Vagina (tissue), 2 donors: ENCODE measurements at places on chromosomes 1 and 21.
A peak's percentile ranks its signal among the peaks of the same experiment; 100 is the strongest.

- H3K4me3 ChIP-seq = peak overlapping the region; percentile 19
- H3K36me3 ChIP-seq = no peaks in the 10 kb centered on the region
- H3K27me3 ChIP-seq = no peaks in the 10 kb centered on the region
Measured at GRCh38 chr21:42614396-42614795, 39.0 kb upstream of the PDE9A start.

DNA sequence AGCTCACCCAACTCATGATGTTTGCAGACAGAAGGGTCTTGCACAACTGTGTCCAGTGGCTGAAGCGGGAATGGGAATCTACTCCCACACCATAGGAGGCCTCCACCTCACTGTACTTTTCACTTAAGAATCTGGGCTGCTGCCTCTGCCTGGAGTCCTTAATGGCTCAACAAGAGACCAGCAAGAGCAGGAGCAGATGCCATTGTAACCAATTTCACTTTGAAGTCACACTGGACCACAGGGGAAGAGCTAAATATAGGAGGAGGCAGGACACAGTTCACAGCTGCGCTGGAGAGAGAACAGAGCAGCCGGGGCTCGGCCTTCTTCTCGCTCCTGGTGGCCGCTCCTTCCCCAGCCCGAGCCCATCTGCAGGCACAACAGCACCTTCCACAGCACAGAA is 120.4 kb downstream of the SIPA1L2 start:
- no peak overlapping the region for H3K4me3 ChIP-seq
- no peaks in the 10 kb centered on the region for H3K27me3 ChIP-seq
- no peaks in the 10 kb centered on the region for H3K36me3 ChIP-seq
- no peak for DNase-seq
- H3K4me1 ChIP-seq = peaks cover 15% of the 10 kb centered on the region
- no peak overlapping the region for H3K27ac ChIP-seq

GRCh38 chr1:199298825-199299224 is 660.0 kb downstream of the PTPRC start:
- H3K27ac ChIP-seq = no peak overlapping the region
- H3K4me1 ChIP-seq = no peaks in the 10 kb centered on the region
- no peak for DNase-seq
- no peaks in the 10 kb centered on the region for H3K27me3 ChIP-seq
- H3K4me3 ChIP-seq = no peak overlapping the region
- no peaks in the 10 kb centered on the region for H3K36me3 ChIP-seq

DNA sequence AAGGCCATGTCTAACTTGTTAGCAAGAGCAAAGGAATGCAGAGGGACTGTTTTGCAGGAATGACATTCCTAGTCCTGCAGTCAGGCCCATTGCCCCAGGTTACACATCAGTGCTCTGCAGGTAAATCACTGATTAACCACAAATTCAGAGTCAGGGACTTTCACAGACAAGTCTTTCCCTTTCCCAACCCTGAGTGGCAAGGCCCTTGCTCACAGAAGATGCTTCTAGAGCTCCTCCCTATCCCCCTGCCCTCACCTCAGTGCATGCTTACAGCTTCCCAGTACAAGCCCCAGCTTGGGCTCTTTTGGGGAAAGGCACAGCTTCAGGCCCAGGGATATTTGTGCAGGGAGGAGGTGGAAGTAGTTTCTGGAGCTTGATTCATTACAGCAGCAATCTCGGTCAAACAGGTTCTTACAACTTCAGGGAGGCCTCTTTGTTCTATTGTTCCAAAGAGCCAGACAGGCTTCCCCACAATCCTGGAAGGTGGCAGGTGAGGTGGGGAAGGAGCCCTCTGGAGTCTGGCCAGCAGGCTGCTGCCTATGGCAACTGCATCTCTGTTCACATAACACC is 53.9 kb downstream of the CASQ2 start:
- no peak for DNase-seq
- H3K27ac ChIP-seq = no peak overlapping the region
- H3K4me1 ChIP-seq = peaks cover 15% of the 10 kb centered on the region
- H3K27me3 ChIP-seq = no peaks in the 10 kb centered on the region

DNA sequence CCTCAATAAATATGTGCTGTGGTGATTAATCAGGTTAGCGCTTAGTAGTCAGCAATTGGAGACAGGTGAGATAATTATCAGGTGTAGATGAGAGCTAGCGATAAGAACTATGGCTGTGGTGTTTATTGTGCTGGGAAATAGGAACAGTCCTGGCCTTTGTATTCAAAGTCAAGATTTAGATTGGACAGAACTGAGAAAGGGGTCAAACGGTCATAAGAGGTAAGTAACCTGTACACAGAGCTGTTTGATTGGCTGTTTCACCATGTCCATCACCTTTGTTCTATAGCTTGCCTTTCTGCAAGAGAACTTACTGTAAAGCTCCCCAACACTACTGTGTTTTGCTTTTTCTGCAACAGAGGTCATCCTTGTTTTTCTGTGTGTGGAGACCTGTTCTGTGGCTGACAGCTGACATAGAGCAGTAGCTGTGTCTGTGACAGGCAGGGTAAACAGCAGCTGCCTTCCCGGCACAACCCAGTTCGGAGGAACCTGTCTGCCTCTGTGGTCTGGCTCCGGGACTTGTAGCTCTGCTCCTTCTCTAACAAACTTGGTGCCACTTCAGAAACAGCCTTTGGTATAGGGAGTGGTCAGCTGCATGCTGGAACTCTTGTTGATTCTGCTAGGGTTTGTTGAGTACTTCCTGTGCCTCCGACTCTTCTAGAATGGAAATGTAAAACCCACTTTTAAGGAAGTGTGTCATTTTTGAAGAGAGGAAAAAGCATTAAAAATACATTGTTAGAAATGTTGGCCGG is 21.1 kb upstream of the CDC42 start:
- H3K27me3 ChIP-seq = no peaks in the 10 kb centered on the region

- H3K27ac ChIP-seq = no peak overlapping the region
- DNase-seq = no peak
- H3K4me1 ChIP-seq = no peaks in the 10 kb centered on the region
Measured at GRCh38 chr1:226766565-226766964, 27.5 kb upstream of the ITPKB start.
